Activated T-cell treated with anti-CD3 and anti-CD28 coated beads, Interleukin-2, amount 50 U/mL, for 24 hours (primary cell): ENCODE measurements at places on chromosomes 2 and 18.
A peak's percentile ranks its signal among the peaks of the same experiment; 100 is the strongest.

DNA sequence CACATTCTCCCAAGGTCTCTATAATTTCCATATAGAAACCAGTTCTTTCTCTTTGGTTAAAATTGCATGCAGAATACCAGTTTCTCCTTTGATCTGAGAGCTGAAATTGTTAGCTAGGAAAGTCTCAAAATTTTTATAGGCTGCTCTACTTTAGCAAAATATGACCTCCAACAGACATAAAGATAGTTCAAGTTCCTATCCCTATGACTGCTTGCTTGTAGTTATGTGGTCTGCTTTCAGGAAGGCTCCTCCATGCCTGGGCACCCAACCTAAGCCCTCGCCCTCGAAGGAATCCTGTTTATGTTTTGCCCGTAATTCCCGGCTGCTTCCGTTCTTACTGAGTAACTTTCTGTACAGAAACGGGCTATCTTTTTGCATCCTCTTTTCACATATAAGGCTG lies 28.0 kb upstream of the LTBP1 start:
- DNase-seq, result no peak

- DNase-seq, result no peak
Measured at GRCh38 chr18:48994044-48994651, 43.4 kb upstream of the SMAD7 start.

GRCh38 chr2:216777637-216778273 lies 82.1 kb downstream of the TNP1 start:
- DNase-seq, result no peak

DNA sequence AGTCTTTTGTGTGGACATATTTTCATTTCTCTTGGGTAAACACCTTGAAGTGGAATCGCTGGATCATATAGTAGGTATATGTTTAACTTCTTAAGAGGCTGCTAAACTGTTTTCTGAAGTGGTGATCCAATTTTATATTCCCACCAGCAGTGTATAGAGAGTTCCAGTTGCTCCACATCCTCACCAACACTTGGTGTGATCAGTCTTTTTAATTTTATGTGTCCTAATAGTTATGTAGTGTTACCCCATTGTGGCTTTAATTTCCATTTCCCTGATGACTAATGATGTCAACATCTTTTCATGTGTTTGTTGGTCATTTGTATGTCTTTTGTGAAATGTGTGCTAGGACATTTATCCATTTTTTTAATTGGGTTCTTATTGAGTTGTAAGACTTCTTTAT lies 56.9 kb downstream of the DGKD start:
- DNase-seq, result no peak

DNA sequence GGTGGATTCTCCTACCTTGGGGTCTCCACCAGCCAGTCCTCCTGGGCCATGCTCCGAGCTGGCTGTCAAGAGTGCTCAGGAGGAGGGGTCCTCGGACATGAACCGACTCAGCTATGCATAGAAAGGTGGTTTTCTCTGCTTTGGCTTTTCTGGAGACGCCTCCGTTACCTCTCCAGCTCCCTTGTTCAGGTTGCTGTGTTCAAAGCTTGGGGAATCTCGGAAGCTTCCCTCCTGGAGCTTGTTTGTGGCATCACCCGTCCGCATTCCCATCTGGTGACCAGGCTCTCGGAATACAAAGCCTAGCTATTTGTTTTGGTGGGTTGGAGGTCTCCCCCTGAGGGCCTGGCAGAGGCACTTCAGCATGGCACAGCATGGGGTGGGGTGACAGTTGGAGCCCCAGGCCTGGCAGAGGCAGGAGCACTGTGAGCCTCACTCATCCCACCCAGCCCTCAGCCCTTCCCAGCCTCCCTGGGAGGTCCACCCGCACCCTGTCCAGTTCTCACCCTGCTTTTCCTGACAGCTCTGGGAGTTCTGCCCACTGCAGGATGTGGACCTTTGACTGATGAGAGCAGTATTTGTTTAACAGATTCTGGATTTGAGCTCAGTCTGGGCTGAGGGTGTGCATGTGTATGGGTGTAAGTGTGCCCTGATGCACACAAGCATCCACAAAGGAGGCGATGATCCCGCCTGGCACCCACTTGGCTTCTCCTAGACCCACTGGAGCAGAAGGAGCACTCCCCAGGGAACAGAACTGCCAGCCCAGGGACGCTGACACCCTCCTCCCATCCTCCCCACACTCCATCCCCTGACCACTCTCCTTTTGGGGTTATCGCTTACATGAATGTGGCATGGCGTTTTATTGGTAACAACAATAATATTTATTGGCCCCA lies 107.3 kb upstream of the HS6ST1 start:
- peak; percentile 9 for DNase-seq

- DNase-seq, result no peak
Measured at GRCh38 chr2:121376535-121377250, 91.7 kb upstream of the TFCP2L1 start.

- no peak for DNase-seq
Measured at GRCh38 chr18:78738076-78738690, 241.4 kb upstream of the SALL3 start.
